ENCODE measurements at places on chromosomes 3 and 15.

- DNase-seq: no peak
Measured at GRCh38 chr15:76062286-76062685, 2.5 kb downstream of the TMEM266 start.

GRCh38 chr3:5035692-5036391 is 56.6 kb downstream of the BHLHE40 start:
- DNase-seq: no peak

DNA sequence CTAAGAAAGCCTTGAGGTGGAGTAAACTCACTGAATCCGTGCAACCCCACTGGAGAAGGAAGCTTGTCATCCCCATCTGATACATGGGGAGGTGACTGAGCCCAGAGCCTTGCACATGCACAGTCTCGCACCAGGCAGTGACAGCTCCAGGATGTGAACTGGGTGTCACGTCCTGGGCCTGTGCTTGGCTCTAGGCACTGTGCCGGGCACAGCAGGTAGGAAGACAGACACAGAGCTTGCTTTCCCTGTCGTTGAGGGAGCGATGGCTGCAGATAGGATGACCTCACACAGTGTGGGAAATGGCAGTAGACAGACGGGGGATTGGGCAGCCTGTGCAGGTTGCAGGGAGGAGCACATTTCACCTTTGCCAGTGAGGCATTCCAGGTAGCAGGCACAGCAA is 12.2 kb upstream of the ATP2B2 start:
- DNase-seq: no peak

- peak; percentile 26 for DNase-seq
Measured at GRCh38 chr3:133573629-133574194, at the start of gene CDV3. CDV3 (plus strand) TSS chr3:133573686; CDS start chr3:133574045, 359 bp downstream.

DNA sequence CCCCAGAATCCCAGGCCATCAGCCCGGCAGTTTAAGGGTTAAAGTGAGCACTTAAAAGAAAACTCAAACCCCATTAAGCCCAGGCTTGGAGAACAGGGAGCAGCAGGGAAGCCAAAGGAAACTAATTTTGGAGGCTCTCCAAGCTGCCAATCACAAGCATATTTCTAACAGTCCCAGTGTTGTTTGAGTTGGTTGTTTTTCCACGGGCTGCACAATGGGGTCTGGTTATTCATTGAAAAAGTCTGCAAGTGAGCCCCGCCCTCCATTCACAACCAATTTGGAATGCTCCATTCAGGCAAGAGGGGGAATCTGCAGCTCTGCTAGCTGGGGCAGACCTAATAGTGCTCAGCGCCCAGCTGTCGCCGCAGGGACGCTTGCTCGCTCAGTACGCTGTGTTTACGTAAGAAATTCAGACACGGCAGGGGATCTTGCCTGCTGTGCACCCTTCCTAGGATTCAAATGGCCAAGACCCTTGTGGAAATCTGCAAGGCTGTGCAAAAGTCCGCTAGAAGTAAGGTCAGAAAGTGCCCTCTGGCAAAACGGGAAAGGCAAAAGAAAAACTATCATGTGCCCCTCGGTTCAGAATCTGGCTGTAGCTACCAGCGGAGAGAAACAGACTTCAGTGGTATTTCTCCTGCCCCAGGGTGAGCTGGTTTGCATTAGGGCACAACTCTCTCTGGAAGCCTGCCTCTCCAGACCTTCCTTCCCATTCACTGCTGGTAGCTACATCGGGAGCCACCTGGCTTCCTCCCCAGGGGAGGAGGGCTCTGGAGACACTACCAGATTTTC is 11.0 kb downstream of the ETV5 start:
- no peak for DNase-seq

DNA sequence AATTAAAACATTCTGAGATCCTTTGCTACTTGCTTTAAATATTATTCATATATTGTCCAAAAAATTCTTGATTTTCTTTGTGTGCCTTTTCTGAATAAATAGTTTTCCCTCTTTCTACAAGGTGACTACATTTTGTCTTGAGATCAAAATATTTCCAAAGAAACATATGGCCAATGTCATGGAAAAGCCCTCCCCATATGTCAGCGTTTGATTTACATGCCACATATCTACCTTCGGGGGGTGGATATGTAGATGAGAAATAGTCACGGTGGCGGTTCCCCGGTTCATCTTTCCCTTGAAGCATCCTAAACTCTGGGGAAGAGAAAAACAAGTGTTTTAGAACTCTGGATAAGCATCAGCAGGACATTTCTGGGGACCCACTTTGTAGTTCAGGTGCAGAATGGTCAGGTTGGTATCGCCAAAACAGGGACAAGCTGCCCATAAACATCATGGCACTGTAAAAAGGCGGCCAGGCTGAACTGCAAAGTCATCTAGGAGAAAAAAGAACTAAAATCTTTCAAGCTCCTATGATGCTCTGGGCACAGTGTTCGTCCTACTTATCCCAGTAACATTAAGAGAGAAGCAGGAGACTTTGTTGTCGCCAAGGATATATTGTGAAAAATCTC is 91.5 kb downstream of the MEX3B start:
- no peak for DNase-seq

DNA sequence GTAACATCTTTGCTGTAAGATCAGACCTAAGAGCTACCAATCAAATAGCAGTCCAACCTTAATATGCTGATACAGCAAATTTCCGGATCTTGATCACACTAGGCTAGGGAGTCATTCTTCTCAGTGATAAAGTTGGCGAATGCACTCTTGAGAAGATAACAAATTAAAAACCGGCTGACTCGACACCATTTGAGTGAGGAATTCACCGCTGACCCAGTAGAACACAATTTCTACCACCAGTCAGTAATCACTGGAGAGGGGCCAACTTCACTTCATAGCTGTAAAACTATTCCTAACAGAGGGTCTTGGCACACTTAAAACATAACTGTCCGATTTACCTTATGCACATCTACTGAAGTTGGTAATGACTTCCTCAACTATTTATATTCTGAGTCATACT is 47.2 kb downstream of the MEIS2 start:
- no peak for DNase-seq

DNA sequence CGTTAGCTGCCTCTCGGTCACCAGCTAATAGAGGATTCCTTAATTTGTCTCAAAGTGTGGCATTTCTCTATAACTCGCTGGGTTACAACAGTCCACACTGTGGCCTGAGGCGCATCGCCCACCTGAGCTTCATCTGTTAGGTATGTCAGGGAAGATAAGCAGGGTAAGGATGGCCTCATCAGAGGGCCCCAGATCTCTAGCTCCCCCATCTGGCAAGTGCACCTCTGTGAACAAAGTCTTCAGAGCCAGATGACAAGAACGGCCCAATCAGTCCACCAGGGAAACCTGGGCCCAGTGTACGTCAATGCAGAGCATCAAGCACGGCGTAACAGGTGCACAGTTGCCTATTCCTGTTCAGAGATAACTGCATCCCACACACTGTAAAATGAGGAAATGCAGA is 23.2 kb downstream of the FRG2C start:
- no peak for DNase-seq

DNA sequence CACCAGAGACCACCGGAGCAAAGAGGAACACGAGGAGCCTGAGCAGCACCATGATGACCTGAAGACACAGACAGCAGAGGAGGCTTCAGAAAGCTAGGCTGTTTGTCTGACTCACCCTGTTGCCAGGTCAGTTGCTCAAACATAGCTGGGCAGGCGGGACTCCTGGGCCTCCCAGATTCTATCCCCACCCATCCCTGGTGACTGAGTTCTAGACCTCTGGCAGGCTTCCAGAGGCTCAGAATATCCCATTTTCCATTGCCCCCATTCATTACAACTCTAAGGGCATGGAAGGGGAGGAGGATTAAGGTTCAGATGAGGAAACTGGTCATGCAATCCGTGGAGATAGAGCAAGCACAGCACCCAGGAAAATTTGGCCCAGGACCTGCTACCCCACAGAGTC is at the start of gene CDHR4:
Gene CDHR4, minus strand, starts transcription at position 113 of the 400 bp plus-strand sequence. Its CDS starts 61 bp downstream, at position 52.
- no peak for DNase-seq

DNA sequence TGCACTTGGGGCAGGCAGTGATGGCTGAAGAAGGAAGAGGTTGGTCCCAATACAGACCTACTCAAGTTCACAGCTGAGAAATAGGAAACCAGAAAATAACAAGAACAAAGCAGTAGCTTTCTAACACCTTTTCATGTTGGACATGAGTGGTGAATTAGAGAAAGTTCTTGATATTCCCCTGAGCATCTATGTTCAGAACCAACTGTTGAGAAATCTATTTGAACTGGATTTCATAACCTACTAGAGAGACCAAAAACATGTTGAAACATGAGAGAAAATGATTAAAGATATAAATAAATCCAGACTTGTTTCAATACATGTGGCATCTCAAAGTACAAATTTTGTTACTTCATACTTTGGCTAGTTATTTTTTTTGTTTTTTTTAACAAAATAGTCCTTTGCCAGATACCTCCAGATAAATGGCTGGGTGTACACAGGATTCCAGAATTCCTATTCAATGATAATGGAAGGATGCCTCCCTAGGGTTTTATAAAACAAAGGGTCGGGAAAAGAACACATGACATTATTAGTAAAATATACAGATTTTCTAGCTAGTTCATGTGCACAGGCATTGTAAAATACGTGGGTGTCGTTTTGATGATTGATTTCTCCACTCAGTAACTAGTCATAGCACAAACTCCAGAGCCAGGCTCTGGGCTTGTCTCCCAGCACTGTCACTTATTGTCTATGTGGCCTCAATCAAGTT is 34.4 kb upstream of the TNFSF10 start:
- no peak for DNase-seq

- no peak for DNase-seq
Measured at GRCh38 chr3:126519506-126520455, 2.2 kb upstream of the UROC1 start.

GRCh38 chr3:196140224-196140623 is 58.3 kb upstream of the TFRC start:
- DNase-seq: no peak

DNA sequence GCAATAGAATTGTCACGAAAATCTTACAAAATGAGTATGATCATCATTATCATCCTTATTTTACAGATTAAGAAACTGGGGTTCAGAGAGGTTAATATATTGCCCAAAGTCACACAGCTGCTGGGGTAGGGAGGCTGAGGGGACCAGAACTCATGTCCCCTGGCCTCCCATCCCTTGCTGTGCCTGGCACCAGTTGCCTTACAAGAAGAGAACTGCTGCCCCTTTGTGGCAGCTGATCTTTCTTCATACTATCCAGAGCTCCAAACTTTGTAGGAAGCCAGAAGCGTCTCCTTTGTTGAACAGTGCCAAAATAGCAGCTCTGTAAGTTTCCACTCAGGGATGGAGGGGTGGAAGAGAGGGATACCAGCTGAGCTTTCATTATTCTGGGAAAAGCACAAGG is 236.8 kb upstream of the TBC1D5 start:
- DNase-seq: no peak

DNA sequence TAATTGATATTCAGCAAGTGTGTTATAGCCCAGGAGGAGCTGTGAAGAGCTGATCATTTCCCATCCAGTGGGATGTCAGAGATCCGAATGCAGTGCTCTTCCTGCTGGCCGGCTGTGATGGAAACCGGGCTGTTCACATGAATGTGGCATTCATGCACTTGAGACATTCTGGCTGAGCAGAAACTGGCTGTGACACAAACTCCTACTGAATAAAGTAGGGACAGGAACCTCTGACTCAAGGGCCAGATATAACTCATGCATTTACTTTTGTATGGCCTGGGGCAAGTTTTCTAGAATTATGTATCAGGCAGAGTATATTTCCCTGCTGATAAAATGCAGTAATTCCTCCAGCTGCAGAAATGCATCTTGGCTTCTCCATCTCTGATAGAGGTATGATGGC is 83.4 kb upstream of the FAM3D start:
- no peak for DNase-seq

- DNase-seq: no peak
Measured at GRCh38 chr3:9231471-9231870, 18.0 kb downstream of the SRGAP3 start.

- no peak for DNase-seq
Measured at GRCh38 chr15:71329041-71329440, 213.8 kb downstream of the THSD4 start.

DNA sequence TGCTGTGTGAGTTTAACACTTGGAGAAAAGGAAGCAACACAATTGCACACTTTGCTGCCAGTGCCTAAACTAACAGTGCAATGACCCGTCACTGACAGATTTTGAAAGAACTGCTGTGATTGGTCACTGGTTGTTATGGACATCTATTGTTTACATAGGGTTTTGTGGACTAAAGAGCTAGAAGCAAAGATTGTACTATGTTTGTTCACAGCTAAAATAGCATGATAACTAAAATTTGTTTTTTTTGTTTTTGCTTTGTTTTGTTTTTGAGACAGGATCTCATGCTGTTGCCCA is 112.4 kb upstream of the GOLGA8J start:
- no peak for DNase-seq

- no peak for DNase-seq
Measured at GRCh38 chr3:144332868-144333267, 361.2 kb downstream of the DIPK2A start.

DNA sequence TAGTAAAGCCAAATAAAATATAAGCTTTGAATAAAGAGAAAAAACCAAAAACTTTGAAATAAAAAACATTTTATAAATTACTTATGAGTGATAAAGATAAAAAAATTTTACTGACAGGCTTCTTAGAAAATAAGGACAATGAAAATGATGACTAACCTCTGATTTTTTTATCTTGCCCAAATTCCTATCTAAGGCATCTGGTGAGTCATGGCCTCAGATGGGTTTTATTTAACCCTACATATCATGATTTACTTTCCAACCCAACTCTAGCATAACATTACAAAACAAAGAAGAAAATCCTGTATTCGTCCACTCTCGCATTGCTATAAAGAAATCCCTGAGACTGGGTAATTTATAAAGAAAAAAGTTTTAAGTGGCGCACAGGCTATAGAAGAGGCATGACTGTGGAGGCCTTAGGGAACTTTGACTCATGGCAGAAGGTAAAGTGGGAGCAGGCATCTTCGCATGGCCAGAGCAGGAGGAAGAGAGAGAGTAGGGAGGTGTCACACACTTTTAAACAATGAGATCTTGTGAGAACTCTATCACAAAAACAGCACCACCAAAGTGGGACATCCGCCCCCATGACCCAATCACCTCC is 152.1 kb downstream of the NEK10 start:
- DNase-seq: no peak

GRCh38 chr15:58077427-58077826 is 11.9 kb upstream of the ALDH1A2 start:
- DNase-seq: no peak

GRCh38 chr3:183038221-183038620 is 57.9 kb upstream of the DCUN1D1 start:
- DNase-seq: no peak

- DNase-seq: no peak
Measured at GRCh38 chr3:129277829-129278271, 820 bp upstream of the HMCES start.

GRCh38 chr3:88113311-88114162 is 36.2 kb upstream of the C3orf38 start:
- peak; percentile 9 for DNase-seq

DNA sequence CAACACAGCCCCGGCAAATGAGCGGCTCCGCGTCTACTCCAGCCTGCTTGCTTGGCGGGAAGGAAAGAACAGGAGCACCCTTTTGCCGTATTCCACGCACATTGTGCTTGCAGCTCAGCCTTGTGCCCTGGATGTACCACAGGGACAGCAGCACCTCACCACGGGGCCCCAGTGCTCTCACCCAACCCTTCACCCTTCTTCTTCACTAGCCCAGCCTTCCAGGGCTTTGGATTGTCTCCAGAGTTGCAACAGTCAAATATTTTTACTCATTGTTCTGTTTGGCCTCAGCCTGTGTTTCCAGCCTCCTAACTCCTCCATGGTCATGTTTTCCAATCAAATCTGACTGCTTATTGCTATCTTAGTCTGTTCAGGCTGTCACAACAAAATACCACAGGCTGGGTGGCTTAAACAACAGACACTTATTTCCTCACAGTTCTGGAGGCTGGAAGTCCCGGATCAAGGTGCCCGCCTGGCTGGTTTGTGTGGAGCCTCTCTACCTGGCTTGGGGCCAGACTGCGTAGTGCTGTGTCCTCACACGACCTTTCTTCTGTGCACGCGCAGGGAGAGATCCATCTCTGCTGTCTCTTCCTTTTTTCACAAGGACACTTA is 79.2 kb upstream of the ABHD17C start:
- DNase-seq: no peak

All from stimulated activated CD8-positive, alpha-beta memory T cell treated with anti-CD3 and anti-CD28 coated beads, Interleukin-7, amount 100 ng/mL, for 24 hours (primary cell).